GM12864 (cell line): ENCODE measurements at places on chromosomes 16 and 17.
A peak's percentile ranks its signal among the peaks of the same experiment; 100 is the strongest.

- no peak for DNase-seq
Observed at GRCh38 chr17:63341276-63341675, 104.8 kb downstream of the CYB561 start.

GRCh38 chr16:49460786-49461470 is 87.3 kb downstream of the C16orf78 start:
- DNase-seq = no peak

DNA sequence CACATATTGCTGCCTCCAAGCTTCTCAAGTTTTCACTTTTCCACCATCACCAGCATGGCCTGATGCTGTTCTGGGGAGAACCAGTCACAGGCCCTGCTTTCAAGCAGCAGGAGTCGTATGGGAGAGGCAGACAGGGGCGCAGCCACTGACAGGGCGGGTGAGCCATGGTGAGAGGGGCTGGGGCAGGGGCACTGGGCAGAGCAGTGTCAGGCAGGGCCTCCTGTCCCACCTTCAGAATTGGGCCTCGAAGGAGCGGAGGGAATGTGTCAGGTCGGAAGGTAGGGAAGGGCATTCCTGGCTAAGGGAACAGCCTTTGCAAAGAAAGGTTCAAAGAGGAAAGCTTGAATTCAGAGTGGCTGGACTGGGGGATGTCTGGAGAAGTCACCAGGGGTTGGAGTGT is 4.9 kb upstream of the MAP2K3 start:
- no peak for DNase-seq

- no peak for DNase-seq
Observed at GRCh38 chr16:2779978-2780898, 3.2 kb upstream of the ELOB start.

DNA sequence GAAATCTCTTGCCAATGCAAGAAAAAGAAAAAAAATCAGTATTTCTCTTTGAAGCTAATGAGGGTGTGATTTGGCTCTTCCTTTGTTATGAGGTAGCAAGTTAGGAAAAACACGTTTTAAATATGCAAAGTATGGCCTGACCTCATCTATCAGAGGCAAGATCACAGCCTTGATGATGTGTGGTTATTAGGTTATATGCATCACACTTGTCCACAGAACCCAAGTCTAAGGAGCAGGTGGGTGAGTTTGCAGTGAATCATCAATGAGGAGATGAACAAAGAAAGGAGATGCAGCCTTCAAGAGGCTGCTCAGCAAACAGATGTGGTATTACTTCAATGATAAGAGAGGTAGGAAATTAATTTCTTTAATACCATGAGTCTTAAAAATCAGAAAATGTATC is 594.8 kb upstream of the CDH5 start:
- DNase-seq = no peak

GRCh38 chr17:48613862-48614694 is 1.0 kb downstream of the HOXB8 start:
- DNase-seq = no peak

DNA sequence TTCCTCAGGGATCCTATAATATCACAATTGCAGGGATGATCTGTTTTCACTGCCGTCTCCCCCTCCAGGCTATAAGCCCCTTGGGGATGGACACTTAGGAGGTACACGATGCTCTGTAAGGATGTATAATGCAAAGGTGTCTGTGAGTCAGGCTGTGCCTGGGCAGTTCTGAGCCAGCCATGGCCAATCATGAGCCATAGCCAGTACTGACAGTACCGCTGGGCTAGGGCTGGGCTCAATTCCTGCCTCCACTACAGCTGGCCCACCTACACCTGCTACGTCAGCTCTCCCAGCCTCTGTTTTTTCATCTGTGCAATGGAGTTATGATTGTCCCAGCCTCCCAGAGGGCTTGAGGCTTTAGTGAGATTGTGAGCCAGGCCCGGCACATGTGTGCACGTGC is 2.8 kb upstream of the WNT9B start:
- DNase-seq = no peak

DNA sequence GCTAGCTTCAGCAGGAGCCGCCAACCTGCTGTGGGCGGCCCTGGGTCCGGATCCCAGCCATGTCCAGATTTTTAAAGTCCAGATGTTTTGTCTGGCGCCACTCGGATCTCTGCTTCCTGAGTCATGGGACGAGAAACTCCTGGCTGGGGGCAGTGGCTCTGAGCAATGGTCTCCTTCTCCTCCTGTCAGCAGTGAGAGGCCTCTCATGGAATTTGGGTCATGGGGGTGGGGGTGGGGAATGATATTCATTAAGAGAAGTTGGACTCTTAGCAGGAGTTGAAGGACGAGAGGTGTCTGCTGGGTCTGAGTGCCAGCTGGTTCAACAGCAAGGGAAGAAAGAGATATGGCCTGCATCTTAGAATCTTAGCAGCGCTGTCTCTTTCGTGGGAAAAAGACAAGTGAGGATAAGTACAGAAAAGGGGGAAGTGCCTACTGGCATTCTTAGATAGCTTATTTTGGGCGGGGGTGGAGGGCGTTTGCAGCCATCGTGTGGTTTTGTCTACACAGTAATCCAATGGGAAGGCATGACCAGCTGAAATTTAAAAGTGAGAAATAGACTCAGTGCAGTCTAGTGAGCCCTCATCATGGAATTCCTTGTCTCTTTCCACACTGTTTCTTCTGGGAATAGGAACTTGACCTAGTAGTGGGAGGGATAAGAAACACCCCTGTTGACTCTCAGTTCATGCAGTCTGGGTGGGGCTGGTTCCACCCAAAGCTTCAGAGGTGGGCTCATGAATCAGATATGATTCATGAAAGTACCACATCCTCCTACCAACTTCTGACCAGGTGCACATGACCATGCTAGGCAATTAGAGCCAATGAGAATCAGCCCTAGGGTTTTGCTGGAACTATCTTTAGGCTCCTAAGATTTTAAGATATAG is 80.5 kb downstream of the MYH13 start:
- no peak for DNase-seq

DNA sequence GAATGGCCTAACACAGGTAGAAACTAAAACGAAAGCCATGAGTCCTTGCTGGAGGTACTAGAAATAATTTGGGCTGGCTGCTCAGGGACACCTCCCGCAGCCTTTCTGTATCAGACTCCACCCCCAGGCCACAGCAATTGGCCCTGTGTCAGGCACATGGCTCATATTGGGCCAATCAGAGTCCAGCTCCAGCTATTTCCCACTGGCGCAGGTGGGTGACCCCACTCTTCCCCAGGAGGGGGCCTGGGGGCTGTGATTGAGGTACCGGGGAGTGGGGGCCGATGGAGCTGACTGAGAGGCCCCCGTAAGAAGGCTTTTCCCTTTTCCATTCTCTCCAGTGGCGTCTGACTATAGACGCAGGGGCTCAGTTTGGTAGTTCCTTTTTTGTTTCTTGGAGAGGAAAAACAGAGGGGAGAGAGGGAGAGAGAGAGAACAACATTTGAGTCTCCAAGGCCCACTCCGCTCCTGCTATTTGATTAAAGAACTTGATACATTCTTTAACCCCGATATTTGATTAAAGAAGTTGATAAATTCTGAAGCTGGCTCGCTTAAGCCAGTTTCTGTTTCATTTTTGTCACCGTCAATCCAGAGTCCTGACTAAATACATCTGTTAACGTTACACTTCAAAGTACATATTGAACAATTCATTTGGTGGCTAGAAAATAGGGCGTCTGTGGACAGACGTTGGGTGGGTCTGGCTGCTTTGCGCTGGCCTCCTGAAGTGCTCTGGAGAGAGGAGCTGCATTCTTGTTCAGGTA is 26.3 kb downstream of the FOXL1 start:
- DNase-seq = peak; percentile 8

- no peak for DNase-seq
Observed at GRCh38 chr17:59470624-59471297, 94.6 kb upstream of the DHX40 start.

- no peak for DNase-seq
Observed at GRCh38 chr17:57407287-57408070, 151.2 kb downstream of the MSI2 start.

DNA sequence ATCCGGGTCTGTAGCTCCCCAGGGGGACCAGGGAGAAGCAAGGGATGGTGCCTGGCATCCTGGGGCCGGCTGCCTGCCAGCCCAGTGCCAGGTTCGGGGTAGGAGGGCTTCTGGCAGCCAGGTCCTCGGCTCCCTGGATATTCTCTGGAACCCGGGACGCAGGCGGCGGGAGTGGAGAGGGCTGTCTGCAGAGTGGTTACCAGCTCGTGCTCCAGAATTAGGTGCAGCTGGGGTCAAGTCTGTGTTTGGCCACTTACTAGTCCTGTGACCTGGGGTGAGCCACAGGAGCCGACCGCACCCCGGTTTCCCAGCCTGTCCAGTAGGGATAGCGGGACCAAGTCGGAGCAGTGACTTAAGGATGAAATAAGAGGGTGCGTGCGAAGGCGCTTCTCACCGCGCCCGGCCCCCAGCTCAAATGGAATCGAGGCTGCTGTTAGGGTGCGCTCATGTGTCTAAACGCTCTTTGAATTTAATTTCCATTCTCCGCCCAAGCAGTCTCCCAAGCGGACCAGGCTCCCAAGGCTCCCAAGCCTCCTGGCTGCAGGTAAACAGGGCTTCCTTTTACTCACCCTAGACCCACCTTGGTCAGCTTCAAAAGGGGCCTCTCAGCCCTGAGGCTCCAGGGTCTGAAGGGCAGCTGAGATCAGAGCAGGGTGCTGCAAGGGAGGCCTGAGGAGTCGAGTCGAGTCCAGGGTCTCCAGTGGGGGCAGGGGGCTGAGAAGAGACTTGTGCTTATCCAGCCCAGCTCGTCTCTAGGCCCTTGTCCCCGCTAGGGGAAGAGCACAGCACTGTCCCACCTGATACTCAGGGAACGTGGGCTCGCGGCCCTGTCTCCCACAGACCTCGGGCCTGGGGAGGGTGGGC is 28.3 kb upstream of the ZNF469 start:
- no peak for DNase-seq

DNA sequence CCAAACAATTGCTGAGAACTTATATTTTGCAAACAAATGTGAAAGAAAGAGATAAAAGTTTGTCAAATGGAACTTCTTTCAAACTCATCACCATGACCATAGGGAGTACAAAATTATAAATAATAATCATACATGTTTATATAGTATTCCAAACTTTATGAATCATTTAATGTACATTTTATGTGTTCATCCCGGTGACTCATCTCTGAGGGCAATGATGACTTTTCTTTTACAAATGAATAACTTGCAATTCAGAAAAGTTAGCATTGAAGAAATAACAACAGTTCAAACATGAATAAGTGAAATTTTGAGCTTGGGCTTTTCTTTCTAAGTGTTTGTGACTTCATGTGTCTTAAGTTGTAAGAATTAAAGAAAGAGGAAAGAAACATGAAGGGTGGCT is 66.3 kb upstream of the CDH8 start:
- DNase-seq = no peak

DNA sequence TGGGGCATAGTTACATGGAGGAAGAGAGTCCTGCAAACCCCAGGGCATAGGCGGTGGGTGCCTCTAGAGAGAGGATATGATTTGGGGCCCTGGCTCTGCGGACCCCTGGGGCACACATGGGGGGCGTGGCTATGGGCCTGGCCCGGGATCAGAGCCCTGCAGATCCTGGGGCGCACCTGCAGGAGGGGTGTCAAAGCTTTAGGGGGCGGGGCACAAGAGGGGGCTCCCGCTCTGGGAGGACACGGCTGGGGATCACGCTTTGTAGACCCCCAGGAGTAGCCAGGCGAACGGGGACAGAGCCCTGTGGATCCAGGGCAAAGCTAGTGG is 497 bp downstream of the BCL7C start:
- no peak for DNase-seq

DNA sequence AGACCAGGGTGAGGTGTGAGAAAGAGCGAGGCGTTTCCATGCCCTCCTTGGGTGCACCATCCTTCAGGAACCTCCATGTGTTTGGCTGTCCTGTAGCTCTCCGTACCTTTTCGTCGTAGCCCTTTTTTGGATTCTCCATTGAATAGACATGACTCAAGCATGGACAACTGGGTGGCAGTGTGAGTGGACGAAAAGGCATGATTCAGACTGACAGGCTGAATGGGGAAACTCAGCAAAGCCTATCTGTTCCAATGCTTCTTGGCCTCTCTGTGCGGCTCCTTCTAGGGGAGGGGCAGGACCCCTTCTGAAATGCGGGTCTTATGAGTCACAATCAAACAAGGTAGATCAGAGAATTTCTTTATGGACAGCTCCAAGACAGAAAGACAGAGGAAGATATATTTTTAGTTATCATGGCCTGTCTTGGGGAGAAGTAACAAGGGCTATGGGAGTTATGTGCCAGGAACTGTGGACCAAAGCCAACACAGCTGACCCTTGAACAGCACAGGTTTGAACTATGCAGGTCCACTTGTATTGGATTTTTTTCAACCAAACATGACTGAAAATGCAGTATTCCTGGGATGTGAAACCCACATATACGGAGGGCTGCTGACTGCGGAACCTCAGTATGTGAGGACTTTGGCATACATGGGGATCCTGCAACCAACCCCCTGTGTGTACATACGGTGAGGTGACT is 22.9 kb downstream of the ADORA2B start:
- no peak for DNase-seq

DNA sequence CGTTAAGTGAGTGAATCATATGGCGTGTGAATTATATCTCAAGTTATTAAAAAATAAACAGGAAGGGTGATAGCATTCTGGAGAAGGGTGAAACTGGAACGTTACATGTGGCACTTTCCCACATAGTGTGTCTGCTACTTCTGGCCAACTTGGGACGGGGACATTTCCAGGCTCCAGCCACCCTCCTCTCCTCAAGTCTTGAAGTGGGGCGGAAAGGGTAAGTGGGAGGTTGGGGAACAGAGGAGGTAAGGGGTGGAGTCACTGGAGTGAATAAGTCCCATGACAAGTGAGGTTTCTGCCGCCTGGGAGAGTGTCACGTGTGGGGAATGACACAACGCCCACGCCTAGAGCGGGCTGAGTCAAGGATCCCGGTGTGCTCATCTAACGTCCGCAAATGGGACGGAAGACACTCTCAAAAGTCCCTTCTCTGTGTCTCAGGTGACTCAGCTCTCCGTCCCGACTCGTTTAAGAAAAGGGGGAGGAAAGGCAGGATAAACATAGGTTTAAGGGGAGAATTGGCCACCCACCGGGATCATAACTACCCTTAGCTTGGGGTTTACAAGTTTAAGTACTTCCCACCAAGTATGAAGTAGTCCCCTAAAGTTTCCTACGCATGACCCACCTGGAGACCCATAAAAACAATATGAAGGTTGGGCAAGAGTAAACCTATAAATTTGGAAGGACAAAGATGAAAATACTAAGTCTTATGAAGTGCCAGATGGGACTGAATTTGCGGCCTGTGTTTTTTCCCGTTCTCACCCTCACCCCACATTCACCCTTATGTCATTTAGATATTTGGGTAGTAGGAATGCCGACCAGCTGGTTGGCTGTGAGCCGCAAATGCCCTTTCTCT is 1.2 kb upstream of the SPAG9 start:
- peak; percentile 89 for DNase-seq

GRCh38 chr16:67387479-67388079 is 5.7 kb downstream of the TPPP3 start:
- DNase-seq = no peak

DNA sequence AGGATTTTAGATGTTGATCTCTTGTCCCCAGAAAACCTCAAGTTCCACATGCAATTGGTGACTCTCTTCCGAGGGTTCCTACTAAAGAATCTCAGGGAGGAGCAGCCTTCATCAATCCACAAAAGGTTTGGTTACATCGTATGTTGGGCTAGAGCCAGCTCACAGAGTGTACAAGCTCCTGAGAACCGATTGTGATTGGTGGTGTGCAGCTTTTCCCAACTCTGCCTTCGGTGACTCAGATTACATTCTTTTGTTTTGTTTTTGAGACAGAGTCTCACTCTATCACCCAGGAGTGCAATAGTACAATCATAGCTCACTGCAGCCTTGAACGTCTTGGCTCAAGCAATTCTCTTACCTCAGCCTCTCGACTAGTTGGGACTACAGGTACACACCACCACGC is 172.4 kb downstream of the PMP22 start:
- DNase-seq = no peak
